Stimulated activated CD8-positive, alpha-beta memory T cell treated with anti-CD3 and anti-CD28 coated beads, Interleukin-2, amount 100 ng/mL, for 1 hour (primary cell): ENCODE measurements at places on chromosomes 13 and 19.

GRCh38 chr19:48596679-48597465, 9.7 kb upstream of the SPACA4 start:
- no peak for DNase-seq

DNA sequence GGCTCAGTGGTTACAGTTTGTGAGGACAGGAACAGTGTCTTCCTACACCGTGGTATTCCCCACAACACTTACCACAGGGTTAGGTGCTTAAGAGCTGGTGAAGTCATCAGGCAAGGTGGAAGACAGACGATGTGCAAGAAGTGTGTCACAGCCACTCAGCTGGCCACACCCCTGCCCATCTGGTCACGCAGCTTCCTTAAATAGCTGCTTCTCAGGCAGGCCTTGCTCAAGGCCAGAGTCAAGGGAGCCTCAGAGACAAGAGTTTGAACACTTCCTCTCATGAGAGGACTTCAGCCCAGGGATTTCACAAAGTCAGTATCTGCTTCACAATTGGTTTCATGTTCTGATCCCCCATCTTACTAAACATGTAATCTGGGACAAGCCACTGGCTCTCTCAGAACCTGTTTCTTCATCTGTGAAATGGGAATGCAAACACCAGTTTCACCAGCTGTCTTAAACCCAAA, 80.3 kb upstream of the FRY start:
- no peak for DNase-seq

- DNase-seq, result no peak
Observed at GRCh38 chr13:42849200-42849599, 67.8 kb downstream of the FAM216B start.

GRCh38 chr19:49861541-49862378, 5.6 kb downstream of the PNKP start:
- no peak for DNase-seq

- no peak for DNase-seq
Observed at GRCh38 chr13:87235621-87236020, 435.6 kb upstream of the SLITRK5 start.

GRCh38 chr13:33349288-33349985, 63.9 kb upstream of the STARD13 start:
- no peak for DNase-seq

- no peak for DNase-seq
Observed at GRCh38 chr13:78197231-78197630, 278.6 kb upstream of the EDNRB start.

DNA sequence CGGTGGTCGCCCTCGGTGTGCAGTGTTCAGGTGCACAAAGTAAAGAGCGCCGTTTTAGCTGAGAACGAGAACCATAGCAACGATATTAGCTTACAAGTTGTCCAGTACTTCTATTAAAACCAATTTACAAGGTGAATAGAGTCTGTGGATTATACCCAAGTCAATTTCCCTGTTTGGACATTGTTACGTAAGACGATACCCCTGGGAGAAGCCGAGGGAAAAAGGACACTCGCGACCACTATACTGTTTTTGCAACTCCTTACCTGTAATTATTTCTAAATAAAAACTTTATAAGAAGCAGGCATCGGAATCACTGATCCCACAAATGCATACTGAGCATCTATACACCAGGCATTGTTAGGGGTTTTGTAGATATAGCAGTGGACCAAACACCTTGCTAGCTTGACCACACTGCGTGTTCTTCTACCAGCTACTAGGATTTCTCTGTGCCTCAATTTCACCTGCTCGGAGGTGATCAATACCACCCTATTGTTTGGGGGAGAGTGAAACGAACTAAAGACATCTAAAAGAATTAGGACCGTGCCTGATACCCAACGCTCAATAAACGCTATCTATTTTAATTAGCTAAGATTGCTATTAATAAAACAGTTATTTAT, 488 bp upstream of the EEF2 start:
- no peak for DNase-seq

GRCh38 chr19:38470788-38471480, 37.4 kb downstream of the RYR1 start:
- no peak for DNase-seq

- no peak for DNase-seq
Observed at GRCh38 chr13:37766502-37766901, 103.1 kb downstream of the TRPC4 start.

- DNase-seq, result no peak
Observed at GRCh38 chr13:26422036-26422435, 135.4 kb upstream of the WASF3 start.

- no peak for DNase-seq
Observed at GRCh38 chr13:34734932-34735331, 207.1 kb upstream of the NBEA start.

DNA sequence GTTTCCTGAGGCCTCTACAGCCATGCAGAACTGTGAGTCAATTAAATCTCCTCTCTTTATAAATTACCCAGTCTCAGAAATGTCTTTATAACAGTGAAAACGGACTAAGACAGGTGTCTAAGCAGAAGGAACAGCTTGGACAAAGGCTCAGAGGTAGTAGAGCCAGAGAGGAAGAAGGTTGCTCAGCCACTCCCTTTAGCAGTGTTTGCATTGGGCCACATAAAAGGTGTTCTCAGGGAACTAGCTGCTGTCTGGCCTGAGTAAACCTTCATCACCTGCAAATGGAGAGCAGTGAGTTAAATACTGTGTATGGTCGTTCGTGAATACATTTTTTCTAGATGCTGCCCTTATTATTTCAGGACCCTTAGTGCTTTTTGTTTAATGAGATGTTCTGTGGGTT, 383.4 kb downstream of the EFNB2 start:
- no peak for DNase-seq

- no peak for DNase-seq
Observed at GRCh38 chr19:2650515-2650914, 52.0 kb downstream of the GNG7 start.

DNA sequence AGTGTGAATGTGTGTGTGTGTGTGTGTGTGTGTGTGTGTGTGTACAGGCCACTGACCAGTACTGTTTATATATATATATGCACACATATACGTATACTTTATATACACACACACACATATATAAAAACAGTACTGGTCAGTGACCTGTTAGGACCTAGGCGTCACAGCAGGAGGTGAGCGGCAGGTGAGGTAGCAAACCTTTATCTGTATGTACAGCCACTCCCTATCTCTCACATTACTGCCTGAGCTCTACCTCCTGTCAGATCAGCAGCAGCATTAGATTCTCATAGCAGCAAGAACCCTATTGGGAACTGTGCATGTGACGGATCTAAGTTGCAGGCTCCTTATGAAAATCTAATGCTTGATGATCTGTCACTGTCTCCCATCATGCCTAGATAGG, 34.5 kb downstream of the TBC1D4 start:
- no peak for DNase-seq

- DNase-seq, result no peak
Observed at GRCh38 chr13:95643571-95643935, 953 bp downstream of the DZIP1 start.

DNA sequence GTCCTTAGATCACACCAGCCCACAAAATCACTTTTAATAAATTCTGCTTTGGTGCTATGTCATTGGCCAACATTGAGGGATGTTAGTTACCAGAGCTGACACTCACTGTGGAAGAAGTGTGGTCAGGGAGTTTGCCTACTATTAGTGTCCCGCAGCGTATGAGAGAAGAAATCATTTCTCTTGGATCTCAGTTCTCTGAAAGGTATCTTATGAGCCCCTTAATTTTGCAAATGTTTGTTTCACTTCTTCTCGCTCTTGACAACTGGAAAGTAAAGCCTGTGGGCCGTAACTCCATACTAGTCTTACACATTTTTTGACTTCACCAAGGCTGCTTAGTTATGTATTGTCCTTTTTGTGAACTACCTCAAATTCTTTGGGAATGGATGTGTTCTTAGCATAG, 80.9 kb downstream of the FLT1 start:
- no peak for DNase-seq

- no peak for DNase-seq
Observed at GRCh38 chr19:54418030-54418929, 3.0 kb downstream of the TTYH1 start.

GRCh38 chr13:34567597-34567996, 374.5 kb upstream of the NBEA start:
- DNase-seq, result no peak

DNA sequence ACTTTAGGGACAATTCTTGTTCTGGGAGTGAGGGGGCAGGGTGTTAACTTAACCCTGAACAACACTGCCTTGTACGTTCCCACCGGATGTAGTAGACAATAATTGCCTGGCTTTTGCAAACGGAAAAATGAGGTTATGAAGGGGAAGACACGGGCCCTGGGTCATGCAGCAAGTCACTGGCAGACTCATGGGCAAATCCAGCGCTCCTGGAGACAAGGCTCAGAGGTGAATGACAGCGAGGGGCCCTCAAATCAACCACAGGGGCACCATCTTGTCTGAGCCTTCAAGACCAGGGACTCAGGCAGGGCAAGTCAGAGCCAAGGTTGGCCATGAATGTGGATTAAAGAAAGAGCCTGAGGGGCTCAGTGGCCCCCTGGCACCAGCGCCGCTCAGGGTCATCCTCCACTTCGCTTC, 2.8 kb downstream of the RASA3 start:
- no peak for DNase-seq

DNA sequence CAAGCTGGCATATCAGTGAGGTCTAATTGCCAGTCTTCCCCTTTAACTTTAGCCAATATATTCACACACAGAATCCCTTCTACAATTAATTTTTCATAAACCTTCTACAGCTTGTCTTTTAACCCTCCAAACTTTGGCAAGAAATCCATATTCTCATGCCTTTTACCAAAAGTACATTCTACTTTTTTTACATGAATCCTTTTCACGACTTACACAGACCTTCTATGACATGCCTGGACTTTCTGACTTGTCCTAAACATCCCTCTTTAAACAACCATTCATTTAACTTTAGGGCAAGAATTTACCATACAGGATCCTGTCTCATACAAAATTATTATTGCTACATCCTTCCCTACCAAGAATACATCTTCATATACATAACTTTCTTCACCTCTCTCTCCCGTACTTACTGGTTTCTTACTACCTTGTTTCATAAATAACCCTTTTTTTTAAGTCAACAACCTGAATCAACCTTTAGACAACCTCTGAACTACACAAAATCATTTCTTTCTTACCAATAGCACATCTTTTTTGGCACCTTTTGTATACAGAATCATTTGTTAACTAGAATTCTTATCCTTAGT, 23.5 kb downstream of the ZNF544 start:
- no peak for DNase-seq

GRCh38 chr13:73248711-73249580, 190.1 kb downstream of the KLF5 start:
- DNase-seq, result no peak

- no peak for DNase-seq
Observed at GRCh38 chr13:95005300-95005699, 293.0 kb upstream of the SOX21 start.

GRCh38 chr13:97403893-97404750, 29.8 kb upstream of the RAP2A start:
- DNase-seq, result no peak

DNA sequence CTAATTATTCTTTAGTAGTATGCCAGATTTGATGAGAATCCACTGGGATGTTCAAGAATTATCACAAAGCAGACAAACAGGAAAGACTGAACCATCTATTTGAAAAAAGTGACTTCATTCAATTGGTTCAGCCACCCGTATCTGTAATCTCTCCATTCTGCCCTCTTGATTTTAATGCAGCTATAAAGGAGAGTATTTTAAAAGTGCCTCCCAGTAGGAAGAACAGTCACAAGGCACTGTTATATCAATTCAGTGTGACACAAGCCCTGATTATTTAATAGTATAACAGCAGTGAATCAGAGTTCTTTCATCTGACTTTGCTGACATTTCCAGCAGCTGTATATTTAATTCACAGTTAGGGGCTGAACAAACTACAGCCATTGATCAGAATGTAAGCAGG, 77.3 kb upstream of the SLAIN1 start:
- DNase-seq, result no peak

DNA sequence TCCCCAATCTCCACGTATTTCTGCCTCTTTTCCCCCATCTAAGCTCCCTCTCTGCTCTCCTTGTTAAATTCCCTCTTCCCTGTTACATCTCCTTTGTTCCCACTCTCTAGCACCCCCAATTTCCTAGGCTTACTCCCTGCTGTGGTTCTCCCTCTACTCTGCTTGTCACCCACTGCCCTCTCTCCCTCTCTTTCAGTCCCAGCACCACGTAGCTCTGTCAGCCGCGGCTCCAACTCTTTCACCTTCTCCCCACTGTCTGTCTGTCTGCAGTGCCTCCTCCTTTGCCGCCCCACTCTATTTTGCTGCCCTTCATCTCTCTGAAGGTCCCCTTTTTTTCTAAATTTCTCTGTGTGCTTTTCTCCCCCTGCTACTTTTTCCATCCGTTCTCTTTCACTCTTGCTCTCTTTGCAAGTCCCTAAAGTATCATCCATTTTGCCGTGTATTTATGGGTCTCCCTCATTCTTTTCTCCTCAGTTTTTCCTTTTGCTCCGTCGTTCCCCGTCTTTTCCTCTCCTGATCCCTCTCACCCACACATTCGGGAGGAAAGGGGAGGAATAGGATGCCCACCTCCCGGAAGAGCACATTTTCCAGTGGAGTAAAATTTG, 937 bp downstream of the ZNF841 start:
- no peak for DNase-seq

DNA sequence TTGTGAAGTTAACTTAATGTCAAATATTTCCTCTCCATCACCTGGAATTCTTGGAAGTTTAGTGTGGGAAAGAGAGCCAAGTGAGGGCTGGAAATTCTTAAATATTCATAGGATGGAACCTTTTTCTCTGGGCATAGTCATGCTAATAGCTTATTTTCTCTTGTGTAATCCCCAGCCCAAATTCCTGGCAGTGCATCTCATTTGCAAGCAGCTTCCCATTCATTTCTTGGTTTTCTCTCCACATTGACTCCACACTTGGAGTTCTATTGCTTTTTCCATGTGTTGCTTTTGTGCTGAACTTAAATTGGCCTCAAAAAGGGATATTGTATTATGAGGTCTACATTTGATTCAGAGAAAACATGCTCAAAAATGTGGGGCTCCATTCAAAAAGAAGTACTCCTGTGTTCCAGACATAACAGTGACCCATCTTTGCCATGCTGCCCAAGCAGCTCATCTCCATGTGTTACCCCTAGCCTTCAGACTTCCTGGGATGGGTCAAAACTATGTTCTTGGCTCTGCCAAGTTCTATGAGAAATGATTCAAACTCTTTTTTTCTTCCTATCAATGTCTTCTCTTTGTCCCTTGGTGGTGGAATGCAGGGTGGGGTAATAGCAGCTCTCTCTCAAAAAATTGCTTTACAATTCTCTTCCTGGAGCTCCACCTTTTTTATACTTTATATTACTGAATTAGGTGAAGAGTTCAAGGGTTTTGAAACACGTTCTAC, 2471.5 kb downstream of the PCDH9 start:
- no peak for DNase-seq

- no peak for DNase-seq
Observed at GRCh38 chr13:36673838-36674326, at the start of gene SERTM1. SERTM1 (plus strand) TSS chr13:36674020; CDS start chr13:36695079, 21,059 bp downstream.

GRCh38 chr19:43700395-43701000, 15.4 kb upstream of the IRGC start:
- DNase-seq, result no peak

DNA sequence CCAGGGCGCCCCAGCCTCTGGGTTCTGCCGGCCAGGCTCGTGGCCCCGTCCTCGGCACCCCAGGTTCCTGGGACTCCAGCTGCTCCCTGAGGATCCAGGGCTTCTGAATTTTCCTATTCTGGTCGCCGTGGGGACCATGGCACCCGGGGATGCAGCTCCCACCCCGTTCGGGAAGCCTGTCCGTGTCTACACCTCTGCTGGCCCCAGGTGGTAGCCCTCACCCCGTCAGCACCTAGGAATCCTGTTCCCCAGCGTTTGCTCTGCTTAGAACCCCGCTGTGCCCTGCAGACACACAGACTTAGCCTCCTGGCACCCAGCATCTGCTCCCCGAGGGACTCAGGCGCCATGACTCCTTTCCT, 960 bp downstream of the PPFIA3 start:
- DNase-seq, result no peak
